SJSA1 (cell line): ENCODE measurements at places on chromosomes 4 and X. TPM values are rescaled to one million over a fixed set of nuclear protein-coding genes. Genes with fewer than 3 reads are reported as not detected.

DNA sequence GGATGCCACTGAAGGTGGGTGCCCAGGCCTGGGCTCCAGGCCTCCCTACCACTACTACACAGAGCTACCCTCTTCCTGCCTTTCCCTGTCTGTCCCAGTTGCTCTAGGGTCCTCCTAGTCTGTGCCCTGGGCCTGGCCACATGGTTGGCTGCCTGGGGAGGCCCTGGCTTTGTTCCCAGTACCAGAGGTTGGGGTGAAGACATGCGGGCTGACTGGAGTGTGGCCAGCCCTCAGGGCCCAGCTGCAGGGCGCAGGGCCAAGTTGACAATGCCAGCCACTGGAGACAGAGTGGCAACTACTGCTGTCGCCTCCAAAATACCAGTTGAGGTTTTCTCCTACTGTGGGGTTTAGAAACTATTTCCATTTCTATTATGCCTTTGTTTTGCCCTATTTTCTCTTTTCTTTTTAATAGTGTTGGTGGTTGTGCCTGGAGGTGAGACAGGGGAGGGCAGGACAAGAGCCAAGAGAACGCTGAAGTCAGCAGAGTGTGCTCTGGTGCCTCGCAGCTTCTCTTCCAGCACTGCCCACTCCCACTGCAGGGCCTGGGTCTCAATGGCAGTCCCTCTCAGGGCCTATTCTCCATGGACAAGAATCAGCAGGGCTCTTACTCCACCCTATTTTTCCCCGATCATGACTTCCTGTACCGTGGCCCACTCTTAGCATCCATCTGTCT lies 32.2 kb upstream of the XPNPEP2 start:
- no peak overlapping the region for H3K4me3 ChIP-seq
- no peak overlapping the region for H3K27ac ChIP-seq
- no peaks in the 10 kb centered on the region for H3K27me3 ChIP-seq
- no peaks in the 10 kb centered on the region for H3K36me3 ChIP-seq

Gene DNAJB14
- total RNA-seq: 34.0 and 38.9 TPM in 2 replicates

- no peaks in the 10 kb centered on the region for H3K4me1 ChIP-seq
- no peak for DNase-seq
- H3K27ac ChIP-seq: no peak overlapping the region
- no peaks in the 10 kb centered on the region for H3K36me3 ChIP-seq
- no peak overlapping the region for H3K4me3 ChIP-seq
- no peaks in the 10 kb centered on the region for H3K27me3 ChIP-seq
Observed at GRCh38 chr4:170190265-170190664, 100.5 kb upstream of the AADAT start.

- no peak for DNase-seq
- no peaks in the 10 kb centered on the region for H3K27me3 ChIP-seq
- H3K36me3 ChIP-seq: no peaks in the 10 kb centered on the region
- H3K27ac ChIP-seq: no peak overlapping the region
Observed at GRCh38 chrX:117985241-117985640, 131.4 kb downstream of the KLHL13 start.

GRCh38 chrX:15017491-15017890 lies 144.3 kb downstream of the MOSPD2 start:
- H3K27ac ChIP-seq: no peak overlapping the region
- DNase-seq: no peak
- H3K27me3 ChIP-seq: no peaks in the 10 kb centered on the region
- no peaks in the 10 kb centered on the region for H3K4me1 ChIP-seq
- no peaks in the 10 kb centered on the region for H3K36me3 ChIP-seq

GRCh38 chr4:166363198-166363597 lies 490.2 kb downstream of the TLL1 start:
- DNase-seq: no peak
- no peaks in the 10 kb centered on the region for H3K36me3 ChIP-seq
- H3K4me1 ChIP-seq: no peaks in the 10 kb centered on the region
- no peak overlapping the region for H3K4me3 ChIP-seq
- no peak overlapping the region for H3K27ac ChIP-seq

GRCh38 chr4:112279025-112279881 lies 6.5 kb downstream of the TIFA start:
- H3K4me1 ChIP-seq: peaks cover 25% of the 10 kb centered on the region
- H3K4me3 ChIP-seq: no peak overlapping the region
- peaks cover 61% of the 10 kb centered on the region for H3K36me3 ChIP-seq
- no peaks in the 10 kb centered on the region for H3K27me3 ChIP-seq
- H3K27ac ChIP-seq: no peak overlapping the region
